Lower leg skin (tissue), 4 donors: ENCODE measurements at places on chromosomes 2 and 18. TPM values are rescaled to one million over a fixed set of nuclear protein-coding genes. Genes with fewer than 3 reads are reported as not detected.

GRCh38 chr2:64753399-64753798 lies 99.7 kb upstream of the SERTAD2 start:
- DNase-seq = no peak

DNA sequence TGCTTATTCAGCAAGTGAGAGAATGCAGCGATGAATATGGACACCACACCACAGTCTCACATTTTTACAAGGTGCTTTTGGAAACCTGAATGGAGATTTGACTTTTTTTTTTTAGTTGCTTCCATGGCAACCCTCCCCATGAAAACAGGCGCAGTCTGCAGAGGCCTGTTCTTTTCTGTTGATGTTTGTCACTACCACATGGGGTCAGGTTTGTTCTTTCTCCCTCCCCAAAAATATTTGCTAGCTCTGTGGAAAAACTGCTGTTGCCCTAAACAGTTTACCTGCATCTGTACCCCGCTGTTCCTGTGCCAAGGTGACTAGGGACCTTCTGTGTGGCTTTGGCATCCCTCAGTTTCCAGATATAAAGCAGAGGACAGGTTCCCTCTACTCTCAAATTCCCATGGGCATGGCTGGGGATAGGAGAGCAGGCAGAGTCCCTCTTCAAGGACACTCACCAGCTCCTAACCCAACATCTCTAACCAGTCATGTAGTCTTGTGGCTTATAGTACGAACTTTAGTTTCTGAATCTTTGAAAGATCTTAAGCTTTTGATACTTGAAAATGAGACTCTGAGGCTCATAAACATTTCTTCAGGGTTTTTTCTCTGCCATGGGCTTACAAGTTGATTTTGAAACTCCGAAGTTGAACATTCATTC lies 14.7 kb upstream of the MAPRE2 start:
- DNase-seq = no peak

- peak; percentile 66 for DNase-seq
Observed at GRCh38 chr2:218820746-218821369, 10.7 kb downstream of the PRKAG3 start.

ALLC gene
- 1.1 TPM for total RNA-seq

GRCh38 chr2:47735136-47735869 lies 47.6 kb upstream of the MSH6 start:
- no peak for DNase-seq

- no peak for DNase-seq
Observed at GRCh38 chr2:50951437-50951836, 80.5 kb downstream of the NRXN1 start.

DNA sequence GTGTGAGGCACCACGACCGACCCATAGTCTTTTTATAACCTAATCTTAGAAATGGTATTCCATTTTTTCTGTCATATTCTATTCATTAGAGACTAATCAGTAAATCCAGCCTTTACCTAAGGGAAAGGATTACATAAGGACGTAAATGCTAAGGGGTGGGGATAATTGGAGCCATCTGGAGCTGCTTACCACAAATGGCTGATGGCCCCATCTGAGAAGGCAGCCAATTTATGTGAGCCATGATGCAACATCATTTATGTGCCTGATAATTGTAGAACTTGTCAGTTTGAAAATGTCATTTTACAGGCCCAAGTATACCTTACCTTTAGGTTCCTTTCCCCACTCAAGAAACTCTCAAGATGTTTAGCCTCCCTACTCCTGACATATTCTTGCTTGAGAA lies 44.0 kb downstream of the ARHGEF33 start:
- DNase-seq = no peak

DNA sequence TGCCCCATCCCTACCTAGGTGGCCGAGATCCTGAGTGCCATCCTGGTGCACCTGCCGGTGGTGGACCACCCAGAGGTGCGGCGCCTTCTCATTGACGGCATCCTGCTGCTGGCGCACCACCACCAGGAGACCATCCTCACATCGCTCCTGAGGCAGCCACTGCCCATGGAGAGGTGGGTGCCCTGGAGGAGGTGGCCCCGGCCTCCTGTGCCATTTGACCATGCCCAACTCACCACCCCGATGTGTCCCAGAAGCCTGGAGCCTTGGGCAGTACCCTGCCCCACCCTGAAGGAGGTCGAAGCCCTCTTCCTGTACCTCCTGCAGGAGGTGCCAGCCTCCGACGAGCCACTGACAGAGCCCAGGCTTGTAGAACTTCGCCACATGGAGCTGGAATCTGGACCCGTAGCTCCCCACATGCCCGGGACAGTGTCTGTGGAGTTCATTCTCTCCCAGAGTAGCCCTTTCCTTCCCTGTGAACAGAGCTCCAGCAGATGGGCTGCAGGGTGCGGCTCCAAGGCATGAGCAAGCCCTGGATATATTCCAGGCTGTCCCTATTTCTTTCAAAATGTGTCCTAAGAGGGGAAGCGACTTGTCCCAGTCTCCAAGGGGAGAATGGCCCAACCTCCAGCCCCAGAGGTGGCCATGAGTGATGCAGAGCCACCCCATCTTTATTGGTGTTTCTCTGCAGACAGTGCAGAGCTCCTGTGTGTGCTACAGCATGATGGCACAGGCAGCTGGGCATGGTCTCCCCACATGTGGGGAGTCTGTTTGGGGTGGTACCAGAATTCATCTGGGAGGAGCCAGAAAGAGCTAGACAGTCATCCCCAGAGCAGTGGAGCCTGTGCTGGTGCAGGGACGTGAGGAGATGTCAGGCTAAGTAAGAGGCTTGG lies 34.2 kb downstream of the HJURP start:
- peak; percentile 61 for DNase-seq

MYOM1 gene
- 1.4 TPM for total RNA-seq

- no peak for DNase-seq
Observed at GRCh38 chr2:133848111-133848649, 279.9 kb upstream of the NCKAP5 start.

TMEM169 gene
- total RNA-seq = 0.04 TPM

GRCh38 chr2:110211938-110212858 lies at the start of gene MTLN:
Gene MTLN, minus strand, starts transcription at chr2:110212547. Its CDS starts 22 bp downstream, at chr2:110212525.
- peak; percentile 58 for DNase-seq

CKAP2L gene
- 2.3 TPM for total RNA-seq

SPR gene
- 8.0 TPM for total RNA-seq
